ENCODE measurements at places on chromosomes 5 and 9.

DNA sequence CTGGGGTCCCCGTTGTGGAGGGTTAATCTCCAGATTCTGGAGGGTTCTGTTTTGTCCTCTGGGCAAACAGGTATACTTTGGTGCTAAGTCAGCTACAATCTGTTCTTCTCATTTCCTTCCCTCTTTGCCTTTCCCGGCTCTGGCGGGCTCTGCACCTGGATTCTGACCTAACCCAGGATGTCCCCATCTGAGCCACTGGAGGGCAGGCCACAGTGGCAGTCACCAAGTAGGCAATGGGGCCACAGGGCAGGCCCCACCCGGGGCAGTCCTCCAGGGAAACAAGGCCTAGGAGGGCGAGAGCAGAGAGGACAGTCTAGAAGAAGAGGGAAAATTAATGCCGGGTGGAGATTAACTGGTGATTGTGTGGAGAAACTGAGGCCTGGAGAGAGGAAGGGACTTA lies 40.4 kb upstream of the HRH2 start:
- DNase-seq, result peak; percentile 46

DNA sequence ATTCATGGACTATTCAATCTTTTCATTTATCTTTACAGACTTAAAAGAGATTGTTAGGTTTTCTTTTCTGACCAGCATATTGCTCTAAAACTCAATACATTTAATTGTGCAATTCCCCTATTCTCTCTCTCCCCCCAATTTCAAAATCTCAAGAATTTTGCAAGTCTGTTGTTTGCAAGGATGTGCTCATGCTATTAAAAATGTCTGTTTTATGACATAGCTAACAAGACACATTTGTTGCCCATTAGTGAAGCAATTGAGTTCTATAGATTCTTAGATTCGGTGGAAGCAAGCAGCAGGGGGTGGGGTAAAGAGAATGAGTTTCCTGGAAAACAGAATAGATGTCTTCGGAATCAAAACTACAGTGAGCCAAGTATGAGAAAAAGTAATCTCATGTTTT lies 8.5 kb upstream of the CSNK1A1 start:
- no peak for DNase-seq

GRCh38 chr9:134686896-134687295 lies 45.3 kb downstream of the COL5A1 start:
- no peak for DNase-seq

- no peak for DNase-seq
These were observed 47.4 kb upstream of the SUSD3 start for GRCh38 chr9:93011114-93011513.

DNA sequence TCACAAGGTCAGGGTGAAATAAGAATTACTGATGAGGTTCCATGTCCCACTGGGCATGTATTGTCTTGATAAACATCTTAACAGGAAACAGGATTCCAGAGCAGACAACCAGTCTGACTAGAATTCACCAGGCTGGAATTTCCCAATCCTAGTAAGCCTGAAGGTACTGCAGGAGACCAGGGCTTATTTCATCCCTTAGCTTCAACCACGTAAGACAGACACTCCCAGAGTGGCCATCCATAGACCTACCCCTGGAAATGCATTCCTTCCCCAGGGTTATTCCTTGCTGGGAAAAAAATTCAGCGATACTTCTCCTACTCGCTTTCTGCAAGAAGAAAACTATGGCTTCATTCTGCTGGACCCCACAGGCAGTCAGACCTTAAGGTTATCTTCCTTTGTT lies 785.4 kb downstream of the NR2F1-AS1 start:
- DNase-seq, result no peak

- peak; percentile 91 for DNase-seq
These were observed 3.0 kb upstream of the FUT7 start for GRCh38 chr9:137034709-137035506.

DNA sequence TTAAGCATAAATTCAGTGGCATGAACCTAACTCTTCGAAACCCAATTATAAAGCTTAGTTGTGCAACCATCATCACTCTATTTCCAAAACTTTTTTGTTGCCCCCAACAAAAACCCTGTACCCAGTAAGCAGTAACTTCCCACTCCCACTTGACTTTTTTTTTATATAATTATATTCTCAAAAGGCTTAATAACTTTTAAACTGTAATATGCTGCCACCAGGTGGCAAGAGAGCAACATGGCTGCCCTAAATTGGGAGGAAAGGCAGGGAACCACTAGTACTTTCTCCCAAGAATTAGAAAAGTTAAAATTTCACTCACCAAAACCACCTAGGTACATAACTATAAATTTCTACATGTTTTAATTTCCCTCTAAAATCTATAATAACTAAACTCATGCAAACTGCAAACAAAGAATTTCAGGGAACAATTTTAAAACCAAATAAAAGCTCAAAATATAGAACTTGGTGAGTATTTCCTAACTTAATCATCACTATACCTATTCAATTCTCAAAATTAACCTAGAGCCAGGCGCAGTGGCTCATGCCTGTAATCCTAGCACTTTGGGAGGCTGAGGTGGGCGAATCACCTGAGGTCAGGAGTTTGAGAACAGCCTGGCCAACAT lies 50.2 kb upstream of the RNF38 start:
- DNase-seq, result peak; percentile 47

DNA sequence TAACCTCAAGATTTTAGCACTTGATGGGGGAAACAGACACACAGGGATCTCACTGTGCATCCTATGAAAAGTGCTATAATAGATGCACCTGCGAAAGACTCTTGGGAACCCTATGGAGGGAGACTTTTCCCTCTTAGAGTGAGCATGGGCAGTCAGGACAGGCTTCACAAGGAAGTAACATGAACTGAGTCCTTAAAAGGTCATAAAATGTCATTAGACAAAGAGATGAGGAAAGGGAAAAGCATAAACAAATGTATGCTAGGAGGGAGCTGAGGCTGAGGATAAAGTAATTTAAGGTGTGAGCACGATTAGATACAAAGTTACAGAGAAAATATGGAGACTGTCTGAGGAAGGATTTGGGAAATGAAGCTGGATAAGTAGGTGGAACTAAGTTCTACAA lies 60.6 kb upstream of the MIER3 start:
- DNase-seq, result no peak

GRCh38 chr5:169011451-169011850 lies 289.5 kb downstream of the SLIT3 start:
- DNase-seq, result no peak

DNA sequence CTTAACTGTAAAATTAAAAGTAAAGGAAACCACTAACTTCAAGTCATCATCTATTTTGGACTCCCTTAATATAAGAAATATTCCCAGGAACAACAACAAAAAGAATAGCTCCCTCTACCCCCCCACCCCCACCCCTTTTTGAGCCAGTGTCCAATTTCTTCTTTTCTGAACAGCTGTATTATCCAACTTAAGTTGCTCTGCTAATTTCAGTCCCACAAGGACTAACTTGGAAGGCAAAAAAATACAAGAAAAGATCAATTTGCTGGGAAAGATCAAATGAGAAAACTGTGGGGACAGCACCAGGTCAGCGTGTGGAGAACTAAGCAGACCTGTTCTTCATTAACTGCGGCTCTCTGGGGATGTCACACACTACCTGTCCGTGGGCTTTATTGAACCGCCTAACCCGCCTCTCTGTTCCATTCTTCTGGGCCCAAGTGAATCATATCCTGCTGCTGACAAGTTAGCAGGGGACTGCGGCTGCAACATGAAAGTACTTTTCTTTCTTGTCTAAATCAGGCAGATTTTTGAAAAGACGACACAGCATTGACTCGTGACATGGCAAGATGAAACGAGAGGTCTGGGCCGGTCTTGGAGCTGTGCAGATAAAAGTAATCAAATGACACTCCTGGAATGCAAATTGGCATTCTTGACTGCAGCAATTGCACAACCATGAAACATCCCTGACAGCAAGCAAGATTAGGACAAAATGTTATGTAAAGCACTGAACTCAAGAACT lies 2.7 kb downstream of the BNC2 start:
- DNase-seq, result peak; percentile 40

- peak; percentile 88 for DNase-seq
These were observed 2.0 kb downstream of the GALNT12 start for GRCh38 chr9:98809311-98810101.

- no peak for DNase-seq
These were observed 37.0 kb downstream of the PRUNE2 start for GRCh38 chr9:76868897-76869296.

GRCh38 chr9:105238302-105238701 lies 6.1 kb upstream of the SLC44A1 start:
- DNase-seq, result peak; percentile 52

DNA sequence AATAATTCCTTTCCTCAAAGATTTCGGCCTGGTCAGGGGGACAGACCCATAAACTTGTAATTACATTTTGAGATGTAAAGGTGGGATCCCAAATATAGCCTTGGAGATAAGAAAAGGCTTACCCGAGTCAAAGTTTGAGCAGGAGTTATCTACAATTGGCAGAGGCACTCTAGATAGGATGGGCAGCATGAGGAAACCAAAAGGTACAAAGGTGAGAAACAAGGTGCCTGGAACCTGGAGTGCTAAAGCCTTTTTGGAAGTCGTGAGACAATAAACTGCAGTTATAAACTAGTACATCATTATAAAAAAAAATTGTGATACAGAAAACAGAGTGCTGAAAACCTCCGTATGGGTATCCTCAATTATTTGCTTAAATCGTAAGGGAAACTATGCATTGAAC lies 212.4 kb downstream of the EFNA5 start:
- DNase-seq, result peak; percentile 18

- no peak for DNase-seq
These were observed 8.8 kb upstream of the OTULINL start for GRCh38 chr5:14572836-14573235.

DNA sequence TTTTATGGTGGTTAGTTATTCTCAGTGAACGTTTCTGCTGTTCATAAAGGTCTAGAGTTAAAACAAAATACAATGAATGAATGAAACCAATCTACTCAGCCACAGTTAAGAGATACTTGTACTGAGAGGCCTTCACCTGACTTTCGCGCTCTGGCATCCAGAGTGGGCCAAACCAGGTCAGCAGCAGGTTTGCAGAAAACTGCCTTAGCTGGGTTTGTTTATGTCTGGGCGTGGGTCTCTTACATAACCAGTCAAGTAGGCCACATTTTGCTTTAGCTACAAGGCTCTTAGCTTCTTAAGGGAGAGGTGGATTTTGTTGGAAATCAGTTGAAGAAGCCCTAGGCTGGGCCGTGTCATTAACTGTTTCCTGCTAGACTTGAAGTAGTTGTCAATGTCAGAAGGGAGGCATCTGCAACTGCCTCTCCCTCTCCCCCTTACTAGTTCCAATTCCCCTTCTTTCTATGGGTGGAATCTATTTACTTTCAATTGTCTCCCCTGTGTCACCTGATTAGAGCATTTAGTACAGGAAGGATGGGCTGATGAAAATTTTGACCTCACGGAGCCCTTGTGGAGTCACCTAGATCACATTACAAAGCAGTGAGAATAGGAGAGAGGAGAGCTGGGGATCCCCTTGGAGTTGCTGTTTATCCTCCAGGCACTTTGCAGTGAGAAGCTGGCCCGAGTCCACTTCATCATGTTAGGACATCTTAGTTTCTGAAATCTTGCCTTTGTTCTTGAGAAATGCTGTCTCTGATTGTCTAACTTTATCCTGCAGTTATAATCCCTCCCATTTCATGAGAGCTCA lies 200.5 kb downstream of the ARHGEF28 start:
- no peak for DNase-seq

GRCh38 chr5:91468651-91469422 lies 85.7 kb upstream of the ARRDC3 start:
- DNase-seq, result no peak

- DNase-seq, result no peak
These were observed 153.9 kb downstream of the SMC2 start for GRCh38 chr9:104247899-104248460.

- DNase-seq, result no peak
These were observed 30.8 kb downstream of the GLRX start for GRCh38 chr5:95791751-95792150.

DNA sequence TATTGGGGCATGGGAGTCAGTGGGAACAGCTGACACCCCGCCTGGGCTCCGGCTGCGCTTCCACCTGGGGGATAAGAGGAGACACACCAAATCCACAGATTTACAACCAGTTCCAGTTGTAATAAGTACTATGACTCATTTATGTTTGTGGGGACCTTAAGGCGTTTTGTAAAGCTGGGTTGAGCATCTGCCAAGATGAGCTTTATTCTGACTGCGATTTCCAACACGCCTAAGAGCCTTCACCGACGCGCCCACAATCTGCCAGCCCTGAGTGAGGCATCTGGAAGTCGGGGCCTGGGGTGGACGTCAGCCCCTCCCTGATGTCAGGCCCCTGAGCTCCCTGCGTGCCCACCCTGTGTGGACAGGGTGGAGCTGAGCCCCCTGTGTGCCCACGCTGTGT lies 14.3 kb upstream of the LHX3 start:
- no peak for DNase-seq

DNA sequence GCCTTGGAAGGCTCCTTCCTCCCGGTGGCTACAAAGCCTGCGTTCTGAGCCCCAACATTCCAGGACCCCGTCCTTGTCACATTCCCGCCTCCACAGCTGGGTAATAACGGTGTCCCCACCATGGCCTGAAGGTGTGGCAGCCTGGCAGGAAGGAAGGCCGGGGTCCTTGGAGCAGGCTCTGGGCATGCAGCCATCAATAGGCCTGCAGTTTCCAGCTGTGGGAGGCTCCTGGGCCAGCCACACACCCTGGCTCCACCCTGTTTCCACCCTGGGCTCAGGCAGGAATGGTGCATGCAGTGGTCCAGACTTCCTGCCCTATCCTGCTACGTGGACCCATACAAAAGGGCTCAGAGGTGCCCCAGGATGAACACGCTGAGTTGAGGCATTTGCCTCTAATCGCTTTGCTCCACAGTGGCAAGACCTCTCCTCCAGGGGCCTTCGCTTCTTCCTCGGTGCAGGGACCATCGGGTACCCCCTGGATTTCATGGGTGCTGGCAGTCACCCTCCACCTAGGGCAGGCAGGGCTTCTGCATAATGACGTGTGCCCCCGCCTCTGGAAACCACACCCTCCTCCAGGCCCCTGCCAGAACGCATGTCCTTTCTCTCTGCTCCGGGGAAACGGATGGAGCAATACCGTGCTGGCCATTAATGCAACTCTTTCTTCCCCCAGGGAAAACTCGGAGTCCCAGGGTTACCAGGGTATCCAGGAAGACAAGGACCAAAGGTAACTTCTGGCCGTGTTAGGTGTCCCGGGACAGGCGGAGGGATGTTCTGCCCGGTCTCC lies 95.1 kb upstream of the FCN2 start:
- peak; percentile 6 for DNase-seq

DNA sequence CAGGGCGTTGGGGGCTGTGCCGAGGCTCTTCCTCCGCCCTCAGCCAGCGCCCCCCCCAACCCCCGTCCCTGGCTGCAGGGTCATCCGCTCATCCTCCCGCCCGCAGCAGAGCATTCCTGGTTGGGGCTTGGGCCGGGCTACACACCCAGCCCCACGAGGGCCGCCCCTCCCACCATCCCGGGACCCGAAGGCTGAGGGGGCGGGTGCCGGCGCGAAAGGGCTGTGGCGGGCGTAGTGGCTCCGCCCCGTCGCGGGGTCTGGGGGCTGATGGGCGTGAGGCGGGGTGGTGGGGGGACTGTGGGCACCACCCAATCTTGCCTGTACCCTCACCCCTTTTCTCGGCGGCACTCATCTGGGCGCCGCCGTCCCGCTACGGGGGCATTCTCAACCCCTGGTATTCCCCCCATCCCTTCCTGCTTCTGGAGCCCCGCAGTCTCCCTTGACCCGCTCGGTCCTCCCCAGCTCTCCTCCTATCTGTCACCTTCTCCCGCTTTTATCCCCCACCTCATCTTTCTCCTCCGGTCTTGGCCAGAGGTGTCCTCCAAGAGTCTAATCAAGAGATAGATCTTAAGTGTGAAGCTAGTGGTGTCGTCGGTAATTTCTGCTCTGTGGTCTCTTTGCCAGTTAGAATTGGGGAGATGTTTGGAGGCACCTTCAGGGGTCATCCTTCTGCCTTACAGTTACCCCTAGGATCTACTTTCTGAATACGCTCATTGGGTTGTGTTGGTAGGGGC lies 1.6 kb downstream of the FER start:
- DNase-seq, result no peak

GRCh38 chr9:8613346-8613825 lies 813.8 kb upstream of the DMAC1 start:
- DNase-seq, result no peak

Data from small intestine (tissue), 16 donors.